ENCODE measurements at places on chromosomes 5 and 9.

GRCh38 chr5:150347451-150347850, 10.0 kb upstream of the TCOF1 start:
- no peak for DNase-seq

DNA sequence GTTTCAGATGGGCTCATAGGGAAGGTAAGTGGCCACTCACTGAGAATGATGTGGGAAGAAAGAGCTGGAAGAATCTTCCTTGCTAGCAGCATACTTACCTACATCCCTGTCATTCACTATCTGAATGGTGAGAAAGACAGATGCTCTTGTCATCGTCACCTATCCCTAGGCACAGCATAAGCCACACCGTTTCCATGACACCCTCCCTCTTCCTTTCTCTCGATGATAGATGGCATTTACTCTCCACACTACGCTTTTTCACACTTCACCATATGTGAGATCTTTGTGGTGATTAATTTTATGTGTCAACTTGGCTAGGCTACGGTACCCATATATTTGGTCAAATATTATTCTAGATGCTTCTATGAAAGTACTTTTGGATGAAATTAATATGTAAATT, 44.4 kb upstream of the FER start:
- no peak for DNase-seq

- no peak for DNase-seq
Measured at GRCh38 chr9:134005381-134005780, 13.3 kb upstream of the VAV2 start.

- DNase-seq, result no peak
Measured at GRCh38 chr5:89213573-89213972, 330.6 kb upstream of the MEF2C start.

GRCh38 chr5:38426490-38426889, 130.0 kb downstream of the LIFR start:
- no peak for DNase-seq

GRCh38 chr9:104915753-104916152, 12.2 kb downstream of the ABCA1 start:
- DNase-seq, result no peak

- no peak for DNase-seq
Measured at GRCh38 chr9:5468850-5469249, 18.5 kb downstream of the CD274 start.

- DNase-seq, result no peak
Measured at GRCh38 chr5:42502613-42503470, 79.6 kb downstream of the GHR start.

DNA sequence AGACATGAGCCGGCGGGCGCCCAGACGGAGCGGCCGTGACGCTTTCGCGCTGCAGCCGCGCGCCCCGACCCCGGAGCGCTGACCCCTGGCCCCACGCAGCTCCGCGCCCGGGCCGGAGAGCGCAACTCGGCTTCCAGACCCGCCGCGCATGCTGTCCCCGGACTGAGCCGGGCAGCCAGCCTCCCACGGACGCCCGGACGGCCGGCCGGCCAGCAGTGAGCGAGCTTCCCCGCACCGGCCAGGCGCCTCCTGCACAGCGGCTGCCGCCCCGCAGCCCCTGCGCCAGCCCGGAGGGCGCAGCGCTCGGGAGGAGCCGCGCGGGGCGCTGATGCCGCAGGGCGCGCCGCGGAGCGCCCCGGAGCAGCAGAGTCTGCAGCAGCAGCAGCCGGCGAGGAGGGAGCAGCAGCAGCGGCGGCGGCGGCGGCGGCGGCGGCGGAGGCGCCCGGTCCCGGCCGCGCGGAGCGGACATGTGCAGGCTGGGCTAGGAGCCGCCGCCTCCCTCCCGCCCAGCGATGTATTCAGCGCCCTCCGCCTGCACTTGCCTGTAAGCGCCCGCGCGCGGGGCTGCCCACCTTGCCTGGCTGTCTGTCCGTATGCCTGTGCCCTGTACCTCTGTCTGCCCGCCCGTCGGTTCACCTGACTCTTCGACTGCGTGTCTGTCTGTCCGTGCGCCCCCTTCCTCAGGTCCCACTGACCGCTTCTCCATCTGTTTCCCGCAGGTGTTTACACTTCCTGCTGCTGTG, 412 bp downstream of the FGF18 start:
- peak; percentile 37 for DNase-seq

DNA sequence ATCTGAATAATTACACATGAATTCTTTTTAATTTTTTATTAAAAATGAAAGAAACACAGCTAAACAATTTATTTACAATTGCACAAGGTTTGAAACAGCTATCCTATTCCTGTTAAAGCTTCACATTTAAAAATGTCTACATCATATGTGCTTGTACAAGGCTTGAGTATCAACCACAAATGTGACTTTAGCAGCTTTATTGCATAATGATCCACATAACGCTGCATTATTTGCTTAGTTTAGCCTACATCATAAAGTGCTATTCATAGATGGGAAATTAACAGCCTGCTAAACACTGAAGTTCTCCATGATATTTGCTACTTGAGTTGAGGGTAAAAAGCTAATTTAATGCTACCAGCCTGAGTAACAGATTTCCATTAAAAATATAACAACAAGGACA, 45.0 kb downstream of the TRIM36 start:
- DNase-seq, result no peak

DNA sequence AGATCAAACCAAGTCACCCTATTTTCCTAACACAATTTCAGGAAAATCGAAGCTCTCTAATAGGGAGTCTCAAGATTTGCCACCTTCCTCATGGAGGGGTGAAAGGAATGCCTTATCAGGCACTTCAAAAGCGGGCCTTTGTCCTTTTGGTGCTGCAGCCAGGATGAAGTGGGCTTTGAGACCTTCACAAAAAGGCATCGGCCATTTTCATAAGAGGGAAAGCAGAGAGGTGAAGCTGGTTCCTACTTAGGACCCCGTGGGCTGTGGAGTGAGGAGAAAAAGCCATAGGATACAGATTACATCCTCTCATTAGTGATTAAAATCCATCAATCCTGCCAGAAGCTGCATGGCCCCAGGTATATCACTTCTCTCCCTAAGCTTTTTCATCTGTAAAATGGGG, 859 bp downstream of the CDKN2AIPNL start:
- DNase-seq, result no peak

- DNase-seq, result no peak
Measured at GRCh38 chr9:80934095-80934494, 755.3 kb downstream of the TLE1 start.

DNA sequence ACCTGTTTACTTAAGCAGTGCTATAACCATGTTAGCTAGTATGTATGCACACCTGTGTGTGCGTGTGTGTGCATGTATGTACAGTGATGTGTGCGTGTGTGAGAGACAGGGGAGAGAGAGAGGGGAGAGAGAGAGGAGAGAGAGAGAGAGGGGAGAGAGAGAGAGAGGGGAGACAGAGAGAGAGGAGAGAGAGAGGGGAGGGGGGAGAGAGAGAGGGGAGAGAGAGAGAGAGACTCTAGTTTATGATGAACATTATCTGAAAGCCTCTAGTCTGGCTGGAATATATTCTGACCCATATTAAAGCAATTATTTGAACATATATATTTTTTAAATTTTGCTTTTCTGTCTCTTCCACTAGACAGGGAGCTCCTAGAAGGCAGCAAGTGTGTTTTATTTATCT, 117.5 kb upstream of the CPEB4 start:
- DNase-seq, result no peak

DNA sequence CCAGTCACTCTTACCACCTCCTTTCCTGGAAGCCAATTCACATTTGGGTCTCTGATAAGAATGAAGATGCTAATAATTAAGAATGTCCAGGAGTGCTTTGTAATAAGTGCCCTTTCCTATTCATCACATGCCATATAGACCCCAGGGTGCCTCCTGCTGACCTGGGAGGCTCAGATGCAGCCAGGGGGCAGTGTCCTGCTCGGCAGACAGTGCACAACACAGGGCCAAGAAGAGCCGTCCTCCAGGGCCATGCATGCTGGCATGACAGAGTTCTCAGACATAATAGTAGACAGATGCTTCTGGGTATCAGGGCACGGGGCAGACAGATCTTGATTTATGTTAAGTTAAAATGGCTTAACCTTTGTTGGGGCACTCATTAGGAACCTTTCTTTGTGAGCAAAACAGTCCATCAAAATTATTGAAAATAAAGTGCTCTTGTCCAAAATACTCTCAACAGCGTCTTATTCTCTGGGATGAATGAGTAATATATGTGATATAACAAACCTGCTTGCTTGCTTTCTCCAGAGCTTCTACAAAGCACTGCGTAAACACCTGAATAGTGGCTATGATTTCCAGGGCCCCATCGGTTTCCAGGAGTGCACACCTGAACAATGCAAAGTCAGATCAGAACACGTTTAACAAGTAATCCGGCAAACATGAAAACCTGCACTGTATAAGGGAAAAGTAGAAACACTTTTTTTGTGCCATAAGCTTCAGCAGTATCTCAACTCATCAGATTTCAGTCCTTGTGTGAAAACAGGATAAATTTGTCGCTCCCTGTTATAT, 192.7 kb downstream of the FANCC start:
- no peak for DNase-seq

DNA sequence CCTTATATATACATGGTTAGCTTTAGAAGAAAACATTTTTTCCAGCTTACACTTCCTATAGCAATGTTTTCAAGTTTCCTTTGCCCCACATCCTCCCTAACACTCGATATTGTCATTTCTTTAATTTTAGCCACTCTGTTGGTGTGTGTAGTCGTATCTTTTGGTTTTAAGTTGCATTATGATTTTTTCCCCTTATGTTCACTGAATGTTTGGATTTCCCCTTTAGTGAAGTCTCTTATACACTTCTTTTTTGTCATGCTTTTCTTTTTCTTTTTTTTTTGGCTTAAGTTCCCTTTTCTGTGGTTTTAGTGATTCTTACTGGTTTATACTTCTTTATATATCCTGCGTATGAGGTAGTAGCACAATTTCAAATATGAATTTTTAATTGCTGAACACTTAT, 58.8 kb downstream of the KDM4C start:
- no peak for DNase-seq

GRCh38 chr9:92506184-92506857, 24.0 kb upstream of the ASPN start:
- no peak for DNase-seq

DNA sequence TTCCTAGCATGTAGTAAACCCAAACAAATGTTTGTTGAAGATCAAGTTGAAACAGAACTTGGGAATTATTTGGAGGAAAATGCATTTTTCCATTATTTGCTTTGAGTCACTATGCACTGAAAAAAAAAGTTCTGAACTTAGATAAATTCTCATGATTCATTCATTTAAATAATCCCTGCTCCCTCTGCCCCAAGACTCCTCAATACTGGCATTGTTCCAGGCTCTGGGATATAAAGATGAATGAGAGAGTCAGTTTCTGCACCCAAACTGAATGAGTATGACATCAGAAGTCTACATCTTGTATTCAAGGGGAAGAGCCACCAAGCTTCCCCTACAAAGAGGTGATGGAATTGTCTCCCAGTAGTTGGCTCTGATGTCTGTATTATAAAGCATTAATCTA, 123.9 kb downstream of the SEC61B start:
- DNase-seq, result no peak

- DNase-seq, result no peak
Measured at GRCh38 chr9:111158363-111158762, 120.1 kb upstream of the LPAR1 start.

DNA sequence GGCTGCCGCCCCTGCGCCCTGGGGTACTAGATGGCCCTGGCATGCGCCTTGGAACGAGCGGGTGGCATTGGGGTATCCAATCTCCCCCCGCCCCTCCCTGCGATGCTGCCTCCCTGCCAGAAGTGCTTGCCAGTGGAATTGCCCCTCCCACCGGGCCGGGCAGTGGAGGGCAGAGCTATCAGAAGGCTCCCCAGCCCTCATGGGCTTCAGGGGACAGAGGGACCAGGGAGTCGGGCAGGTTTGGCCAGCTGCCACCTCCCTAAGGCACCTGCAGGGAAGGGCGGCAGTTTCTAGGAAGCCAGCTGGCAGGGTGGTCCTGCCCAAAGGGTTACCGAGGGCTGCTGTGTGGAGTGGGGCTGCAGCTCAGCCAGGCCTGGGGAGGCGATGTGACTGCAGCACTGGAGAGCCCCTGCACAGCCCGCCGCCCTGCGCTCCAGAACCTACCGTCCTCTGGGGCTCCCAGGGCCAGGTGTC, 52.8 kb upstream of the EGFL7 start:
- DNase-seq, result no peak

GRCh38 chr9:116935149-116935897, 248.2 kb downstream of the TRIM32 start:
- no peak for DNase-seq

GRCh38 chr9:123027517-123027916, 6.0 kb upstream of the GPR21 start:
- no peak for DNase-seq

DNA sequence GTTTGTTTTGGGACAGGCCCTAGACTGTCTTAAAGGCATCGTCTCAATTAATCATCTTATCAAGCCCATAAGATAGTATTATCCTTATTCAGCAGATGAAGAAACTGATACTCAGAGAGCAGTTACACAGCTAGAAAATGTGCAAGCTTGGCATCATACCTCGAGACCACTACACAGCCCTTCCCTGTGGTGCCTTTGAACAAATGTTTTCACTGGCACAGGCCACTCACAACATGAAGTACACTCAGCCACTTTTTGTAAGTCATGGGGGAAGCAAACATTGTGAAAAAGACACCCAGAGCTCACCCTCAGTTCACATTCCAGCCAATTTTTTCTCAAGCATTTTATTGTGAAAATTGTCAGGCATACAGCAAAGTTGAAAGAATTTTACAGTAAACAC, 122.5 kb downstream of the WDR41 start:
- no peak for DNase-seq

- no peak for DNase-seq
Measured at GRCh38 chr9:91945277-91946085, 4.5 kb downstream of the ROR2 start.

GRCh38 chr5:67393211-67393610, 196.6 kb upstream of the CD180 start:
- no peak for DNase-seq

GRCh38 chr9:109229682-109230081, 62.6 kb upstream of the FRRS1L start:
- DNase-seq, result no peak

- DNase-seq, result no peak
Measured at GRCh38 chr5:73433982-73434342, 14.6 kb downstream of the FOXD1 start.

- no peak for DNase-seq
Measured at GRCh38 chr5:120464627-120465435, 731 bp downstream of the PRR16 start.

DNA sequence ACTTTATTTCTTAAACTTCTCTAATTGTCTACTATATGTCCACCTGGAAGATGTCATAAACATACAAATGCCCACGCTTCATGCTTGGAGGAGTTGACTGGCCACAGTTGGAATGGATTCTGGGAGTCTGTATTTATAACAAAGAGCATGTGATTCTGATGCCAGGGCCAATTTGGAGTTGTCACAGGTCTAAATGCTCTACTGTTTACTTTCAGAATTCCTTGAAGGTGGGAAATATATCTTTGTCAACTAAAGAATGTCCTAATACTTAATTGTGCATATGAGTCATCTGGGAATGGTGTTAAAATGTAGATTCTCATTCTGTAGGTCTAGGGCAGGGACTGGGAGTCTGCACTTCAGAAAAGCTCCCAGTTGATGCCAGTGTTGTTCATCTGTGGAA, 196.1 kb downstream of the ANXA1 start:
- DNase-seq, result no peak

- no peak for DNase-seq
Measured at GRCh38 chr9:81377320-81377719, 312.0 kb downstream of the TLE1 start.

Measured in GM19239 (cell line).